ENCODE measurements at places on chromosomes 7 and 10.

- no peak for DNase-seq
Measured at GRCh38 chr7:70480927-70481569, 650.9 kb upstream of the GALNT17 start.

- DNase-seq, result no peak
Measured at GRCh38 chr7:135197343-135197742, 14.0 kb downstream of the WDR91 start.

DNA sequence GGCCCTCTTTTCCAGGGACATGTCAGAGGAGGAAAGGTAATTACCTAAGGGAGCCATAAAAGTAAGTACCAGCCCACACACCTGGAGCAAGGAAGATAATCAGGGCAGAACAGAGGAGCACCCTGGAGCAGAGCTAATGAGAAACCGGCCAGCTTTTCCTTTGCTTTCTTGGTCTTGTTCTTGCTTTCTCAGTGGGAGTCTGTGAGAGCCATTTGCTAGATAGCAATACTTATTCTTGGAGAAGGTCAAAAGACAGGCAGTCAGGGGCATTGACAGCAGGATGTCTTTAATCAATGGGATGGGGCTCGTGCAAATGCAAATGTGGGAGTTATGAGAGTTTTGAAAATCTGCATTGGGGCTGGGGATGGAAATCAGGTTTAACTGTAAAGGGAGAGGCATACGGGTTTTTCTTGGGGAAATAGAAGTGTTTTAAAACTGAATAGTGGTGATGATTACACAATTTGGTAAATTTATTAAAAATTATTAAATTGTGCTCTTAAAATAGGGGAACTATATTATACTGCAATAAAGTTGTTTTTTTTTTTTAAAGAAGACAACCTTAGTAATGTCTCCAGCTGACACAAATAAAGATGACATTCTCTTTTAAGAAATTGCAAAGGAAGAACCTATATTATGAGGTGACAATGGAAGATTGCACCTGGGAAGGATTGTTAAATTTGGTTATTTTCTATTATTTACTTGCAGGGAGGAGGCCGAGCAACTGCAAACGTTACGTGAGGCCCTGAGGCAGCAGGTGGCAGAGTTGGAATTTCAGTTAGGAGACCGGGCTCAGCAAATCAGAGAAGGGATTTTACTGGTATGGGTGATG is 35.6 kb upstream of the PPP1R17 start:
- no peak for DNase-seq

GRCh38 chr10:36254199-36254598 is 612.1 kb upstream of the FZD8 start:
- no peak for DNase-seq

DNA sequence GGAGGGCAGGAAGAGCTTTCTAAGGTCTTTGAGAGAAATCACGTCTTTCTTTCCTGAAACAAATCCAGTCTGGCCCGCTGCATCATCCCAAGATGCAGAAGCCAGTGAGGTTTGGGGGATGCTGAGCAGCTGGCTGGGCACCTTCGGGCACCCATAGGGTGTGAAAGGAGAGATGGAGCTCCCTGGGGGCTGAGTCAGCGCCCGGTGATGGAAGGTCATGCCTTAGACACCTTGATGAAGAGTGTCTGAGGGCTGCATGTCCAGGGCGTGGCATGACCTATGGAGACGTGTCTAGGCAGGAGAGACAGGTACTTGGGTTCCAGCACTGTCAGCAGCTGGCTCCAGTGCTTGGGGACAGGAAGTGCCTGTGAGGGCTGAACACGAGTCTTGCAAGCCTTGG is 88.3 kb downstream of the GOLGA7B start:
- DNase-seq, result no peak

DNA sequence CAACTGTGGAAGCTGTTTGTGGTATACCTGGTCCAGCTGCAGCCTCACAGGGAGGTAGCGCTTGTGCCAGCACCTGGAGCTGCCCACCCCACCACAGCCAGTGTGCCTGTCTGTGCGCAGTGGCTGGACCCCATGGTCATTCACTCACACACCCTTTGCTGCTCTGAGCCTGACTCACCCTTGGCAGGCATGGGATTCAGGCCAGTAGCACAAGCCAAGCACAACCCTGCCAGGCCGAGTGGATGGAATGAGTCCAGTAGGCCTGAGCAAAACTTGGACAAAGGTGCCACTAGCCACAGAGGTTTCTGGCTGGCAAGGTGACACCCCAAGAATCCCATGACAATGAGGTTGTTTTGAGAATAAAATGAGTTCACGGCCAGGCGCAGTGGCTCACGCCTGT is 19.0 kb downstream of the RBM48 start:
- no peak for DNase-seq

DNA sequence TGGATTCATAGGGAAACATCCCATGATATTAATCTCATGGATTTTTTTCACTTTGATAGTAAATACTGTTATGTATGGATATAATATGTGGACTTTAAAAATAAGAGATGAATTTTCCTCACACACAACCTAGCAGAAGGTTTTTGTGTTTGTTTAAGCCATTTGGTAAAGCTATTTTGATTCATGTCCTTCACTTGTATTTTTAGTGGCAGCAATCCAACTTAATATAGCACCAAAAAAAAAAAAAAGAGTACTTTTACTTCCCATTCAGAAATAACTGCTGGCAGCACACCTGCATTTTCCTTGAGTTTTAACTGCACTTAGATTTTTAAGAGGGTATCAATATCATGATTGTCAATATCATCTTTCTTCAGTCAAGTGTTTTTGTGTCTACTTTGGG is 60.0 kb downstream of the MCMBP start:
- DNase-seq, result no peak

GRCh38 chr7:17679458-17679857 is 260.8 kb downstream of the SNX13 start:
- DNase-seq, result no peak

- DNase-seq, result no peak
Measured at GRCh38 chr7:96530786-96531185, 178.9 kb downstream of the SEM1 start.

- DNase-seq, result no peak
Measured at GRCh38 chr10:46042527-46042926, 3.5 kb downstream of the MSMB start.

DNA sequence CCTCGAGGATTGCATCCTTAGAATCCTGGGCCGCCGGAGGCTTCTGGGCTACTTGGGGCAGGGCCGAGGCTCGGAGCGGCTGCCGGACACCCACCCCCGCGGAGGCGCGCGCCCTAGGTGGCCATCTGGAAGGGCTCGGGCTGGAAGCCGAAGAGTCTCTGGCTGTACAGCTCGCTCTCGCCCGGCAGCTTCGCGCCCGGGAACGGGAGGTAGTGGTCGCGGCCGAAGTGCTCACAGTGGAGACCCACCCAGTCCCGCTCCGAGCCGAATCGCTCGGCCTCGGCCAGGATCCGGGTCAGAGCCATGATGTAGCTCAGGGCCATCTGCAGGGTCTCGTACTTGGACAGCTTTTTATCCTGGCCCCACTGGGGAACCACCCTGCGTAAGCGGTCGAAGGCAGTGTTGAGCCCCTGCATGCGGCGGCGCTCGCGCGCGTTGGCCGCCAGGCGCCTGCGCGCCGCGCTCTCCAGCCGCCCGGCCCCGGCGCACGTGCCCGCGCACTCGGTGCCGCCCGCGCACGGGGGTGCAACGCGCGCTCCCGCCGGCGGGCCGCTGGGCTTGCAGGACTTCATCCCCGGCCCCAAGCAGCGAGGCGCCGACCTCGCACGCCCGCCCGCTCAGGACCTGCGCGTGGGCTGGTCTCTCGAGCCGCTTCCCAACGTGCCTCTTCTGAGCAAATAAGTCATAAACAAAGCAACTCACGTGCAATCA is 652 bp downstream of the ATOH7 start:
- no peak for DNase-seq

- DNase-seq, result no peak
Measured at GRCh38 chr10:34198953-34199352, 616.1 kb downstream of the PARD3 start.

GRCh38 chr7:25054819-25055519 is 70.1 kb downstream of the CYCS start:
- DNase-seq, result no peak

DNA sequence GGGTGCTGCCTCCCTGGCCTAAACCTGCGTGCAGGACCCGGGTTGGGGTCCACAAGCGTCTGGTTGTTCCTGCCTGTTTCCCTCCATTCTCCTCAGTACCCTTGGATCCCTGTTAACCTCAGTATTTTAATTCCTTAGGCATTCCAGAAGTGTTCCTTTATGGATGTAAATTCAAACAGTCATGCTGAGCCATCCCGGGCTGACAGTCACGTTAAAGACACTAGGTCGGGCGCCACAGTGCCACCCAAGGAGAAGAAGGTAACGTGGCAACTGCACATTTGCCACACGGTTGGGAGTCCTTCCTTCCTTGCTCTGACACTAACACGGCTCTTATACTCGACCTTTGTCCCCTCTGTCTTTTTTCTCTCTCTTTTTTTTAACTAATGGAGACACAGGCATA is 187.1 kb downstream of the ARHGAP21 start:
- no peak for DNase-seq

GRCh38 chr7:72785166-72785955 is 42.6 kb downstream of the TYW1B start:
- no peak for DNase-seq

DNA sequence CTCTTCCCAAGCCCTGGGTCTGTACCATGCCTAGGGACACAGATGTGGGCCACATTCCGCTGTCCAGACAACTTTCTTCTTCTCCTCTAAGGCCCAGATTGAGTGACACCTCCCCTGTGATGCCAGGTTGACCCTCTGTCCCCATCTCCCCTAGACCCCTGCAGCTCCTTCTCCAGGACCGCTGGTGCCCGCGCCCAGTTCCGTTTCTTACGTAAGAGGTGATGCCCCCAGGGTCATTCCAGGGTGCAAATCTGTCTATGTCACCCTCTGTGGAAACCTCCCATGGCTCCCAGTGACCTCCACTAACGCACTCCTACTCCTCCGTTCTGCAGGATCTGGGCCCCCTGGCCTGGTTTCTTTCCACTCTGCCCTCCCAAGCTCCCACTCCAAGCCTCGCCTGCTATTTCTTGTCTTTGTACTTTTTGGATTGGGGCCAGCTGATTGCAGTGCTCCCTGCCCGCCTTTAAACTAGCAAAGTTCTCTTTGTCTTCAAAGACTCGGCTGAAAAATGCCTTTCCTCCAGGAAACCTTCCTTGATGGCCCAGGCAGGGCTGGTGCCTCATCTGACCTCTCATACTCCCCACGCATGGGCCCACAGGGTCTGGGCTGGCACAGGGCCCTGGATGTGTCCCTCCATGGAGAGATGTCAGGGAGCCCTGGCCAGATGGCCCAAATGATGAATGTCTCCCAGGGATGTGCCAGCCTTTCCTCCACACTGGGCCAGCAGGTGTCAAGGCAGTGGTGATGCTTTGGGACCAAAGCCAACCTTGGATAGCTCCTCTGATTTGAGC is 21.3 kb upstream of the ELN start:
- no peak for DNase-seq

- no peak for DNase-seq
Measured at GRCh38 chr7:94244760-94245159, 149.9 kb upstream of the COL1A2 start.

DNA sequence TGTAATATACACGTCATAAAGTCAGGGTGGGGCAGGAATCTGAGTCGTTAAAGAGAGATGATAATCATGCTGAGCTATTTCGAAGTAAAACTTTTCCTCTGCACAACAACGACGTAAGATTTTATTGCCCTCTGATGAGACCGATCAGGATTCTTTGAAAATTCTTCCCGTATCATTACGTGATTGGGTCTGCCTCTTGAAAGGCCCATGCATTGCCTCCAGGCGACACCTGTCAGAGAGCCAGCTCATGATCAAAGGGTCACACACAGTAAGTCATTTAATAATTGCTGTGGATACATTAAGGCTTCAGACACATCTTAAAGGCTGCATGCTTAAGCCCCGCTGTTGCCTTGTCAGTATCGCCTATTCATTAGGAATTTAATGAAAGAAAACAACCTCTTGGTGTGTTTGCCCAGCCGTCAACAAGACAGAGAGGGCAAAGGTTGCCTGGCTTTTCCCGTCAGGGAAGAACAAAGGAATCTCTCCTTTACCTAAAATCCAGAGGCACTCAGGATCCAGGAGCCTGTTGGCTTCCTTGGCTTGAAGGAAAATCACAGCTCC is 189.0 kb upstream of the SH2B2 start:
- DNase-seq, result no peak

Data from CD4-positive, alpha-beta T cell treated with Interleukin-4 for 4 hours (primary cell).